Stimulated activated CD8-positive, alpha-beta memory T cell treated with anti-CD3 and anti-CD28 coated beads, Interleukin-15, amount 100 ng/mL, for 1 hour (primary cell): ENCODE measurements at places on chromosomes 7 and 10.

DNA sequence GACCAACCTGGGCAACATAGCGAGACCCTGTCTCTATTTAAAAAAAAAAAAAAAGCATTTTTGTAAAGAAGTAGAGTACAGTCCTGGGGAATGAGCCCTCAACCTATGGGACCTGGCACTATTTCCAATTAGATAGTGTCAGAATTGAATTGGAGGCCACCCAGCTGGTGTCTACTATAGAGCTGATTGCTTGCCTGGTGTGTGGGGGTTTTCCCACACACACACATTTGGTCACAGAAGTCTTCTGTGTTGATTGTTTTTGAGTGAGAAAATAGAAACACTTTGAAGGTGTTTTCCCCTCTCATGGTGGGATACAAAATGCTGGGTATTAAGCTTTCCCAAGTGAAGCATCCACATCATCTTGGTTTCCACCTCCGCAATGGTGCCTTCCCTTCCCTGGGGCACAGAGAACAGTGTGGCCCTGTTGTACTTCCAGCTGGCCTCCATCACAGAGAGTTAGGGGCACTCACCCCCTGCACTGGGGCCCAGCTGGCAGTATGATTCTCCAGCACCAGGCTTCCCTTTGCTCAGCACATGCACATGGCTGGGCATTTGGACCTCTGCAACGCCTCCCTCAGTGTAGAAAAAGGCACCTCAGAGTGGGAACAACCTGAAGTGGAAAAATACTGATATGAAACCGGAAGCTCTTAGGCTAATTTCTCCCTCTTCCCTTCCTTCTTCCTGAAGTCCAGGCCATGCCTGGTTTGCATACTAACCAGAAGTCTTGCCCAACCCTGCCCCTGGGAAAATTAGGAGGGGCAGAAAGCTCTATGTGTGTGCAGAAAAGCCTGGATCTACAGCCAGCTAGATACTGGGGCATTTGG lies 10.7 kb upstream of the NFKB2 start:
- no peak for DNase-seq

GRCh38 chr10:75127471-75127870 lies 16.0 kb downstream of the SAMD8 start:
- no peak for DNase-seq

DNA sequence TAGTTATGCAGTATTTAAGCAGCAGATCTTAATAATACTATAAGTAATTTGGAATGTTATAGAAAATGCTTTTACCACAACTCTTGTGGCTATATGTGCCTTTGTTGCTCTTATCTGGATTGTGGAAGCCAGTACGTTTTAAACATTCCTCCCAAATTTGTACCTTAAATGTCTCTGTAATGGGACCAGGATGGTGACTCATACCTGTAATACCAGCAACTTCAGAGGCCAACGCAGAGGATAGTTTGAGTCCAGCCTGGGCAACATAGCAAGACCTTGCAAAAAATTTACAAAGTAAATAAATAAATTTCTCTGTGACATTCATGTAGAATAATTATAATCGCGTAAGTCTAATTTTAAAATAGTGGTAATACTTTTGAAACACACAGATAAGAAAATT lies 283.1 kb downstream of the POM121L12 start:
- no peak for DNase-seq

GRCh38 chr7:91083855-91084644 lies 180.2 kb upstream of the FZD1 start:
- no peak for DNase-seq

DNA sequence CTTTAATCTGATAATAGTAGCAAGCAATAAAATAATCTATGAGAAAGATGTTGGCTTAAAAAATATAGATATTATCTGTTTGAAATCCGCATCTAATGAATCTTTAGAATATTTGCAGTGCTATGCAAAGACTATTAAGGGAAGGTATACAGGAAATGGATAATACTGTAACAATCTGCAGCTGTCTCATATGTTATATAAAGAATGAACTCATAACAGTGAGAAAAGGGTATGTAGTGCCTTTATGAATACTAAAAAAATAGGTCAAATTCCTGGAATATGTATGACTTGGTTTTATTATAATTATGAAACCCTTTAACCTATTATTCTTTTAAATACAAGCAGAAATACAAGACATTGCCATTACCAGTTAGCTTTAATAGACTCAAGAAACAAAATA lies 105.1 kb upstream of the GPR22 start:
- DNase-seq = no peak

GRCh38 chr7:124813994-124814798 lies 48.6 kb upstream of the GPR37 start:
- no peak for DNase-seq

GRCh38 chr7:40843338-40843985 lies 708.7 kb downstream of the SUGCT start:
- no peak for DNase-seq

- no peak for DNase-seq
Observed at GRCh38 chr10:58180666-58181065, 87.0 kb downstream of the IPMK start.

DNA sequence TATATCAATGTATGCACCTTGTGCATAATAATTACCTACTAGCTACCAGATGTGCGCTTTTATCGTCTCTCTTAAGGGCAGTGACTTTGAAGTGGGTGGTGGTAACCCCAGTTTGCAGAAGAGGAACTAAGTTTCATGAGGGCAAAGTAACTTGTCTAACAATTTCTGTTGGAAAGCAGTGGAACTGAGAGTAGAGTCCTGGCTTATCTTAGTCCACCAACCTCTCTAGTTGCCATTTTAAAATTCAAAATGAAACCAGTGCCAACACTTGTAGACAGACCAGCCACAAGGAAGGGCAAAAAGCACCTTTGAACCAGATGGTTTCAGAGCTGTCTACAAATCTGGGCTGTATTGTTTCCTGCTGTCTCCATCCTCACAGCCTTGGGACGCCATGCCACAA lies 32.0 kb upstream of the RBM20 start:
- DNase-seq = no peak

GRCh38 chr7:26441002-26441521 lies 149.4 kb downstream of the SNX10 start:
- no peak for DNase-seq

GRCh38 chr7:83446102-83446669 lies 202.8 kb downstream of the SEMA3E start:
- no peak for DNase-seq

DNA sequence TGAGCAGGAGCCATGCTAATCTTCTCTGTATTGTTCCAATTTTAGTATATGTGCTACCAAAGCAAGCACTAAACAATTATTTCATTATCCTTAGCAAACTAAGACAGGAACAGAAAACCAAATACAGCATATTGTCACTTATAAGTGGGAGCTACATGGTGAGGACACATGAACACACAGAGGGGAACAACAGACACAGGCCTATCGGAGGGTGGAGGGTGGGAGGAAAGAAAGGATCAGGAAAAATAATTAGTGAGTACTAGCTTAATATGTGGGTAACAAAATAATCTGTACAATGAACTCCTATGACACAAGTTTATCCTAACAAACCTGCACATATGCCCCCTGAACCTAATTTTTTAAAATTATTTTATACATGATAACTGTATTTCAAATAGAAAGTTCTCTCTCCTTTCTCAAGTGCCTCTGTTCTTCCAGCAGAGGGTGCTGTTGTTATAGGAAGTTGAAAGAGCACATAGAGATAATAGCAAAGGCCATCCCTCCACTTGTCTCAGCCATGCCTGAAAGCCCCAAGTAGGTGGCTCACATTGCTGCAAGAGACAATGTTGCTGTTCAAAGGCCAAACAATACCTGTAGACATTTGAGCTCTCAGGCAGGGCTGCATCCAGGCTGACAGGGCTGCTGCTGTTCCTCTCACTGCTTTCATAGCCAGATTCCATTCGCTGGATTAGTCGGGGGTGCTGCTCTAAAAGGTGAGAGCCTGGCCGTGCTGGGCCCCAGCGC lies 33.4 kb upstream of the PPP3CB start:
- peak; percentile 9 for DNase-seq

GRCh38 chr10:44723619-44724325 lies 187.4 kb upstream of the TMEM72 start:
- no peak for DNase-seq

DNA sequence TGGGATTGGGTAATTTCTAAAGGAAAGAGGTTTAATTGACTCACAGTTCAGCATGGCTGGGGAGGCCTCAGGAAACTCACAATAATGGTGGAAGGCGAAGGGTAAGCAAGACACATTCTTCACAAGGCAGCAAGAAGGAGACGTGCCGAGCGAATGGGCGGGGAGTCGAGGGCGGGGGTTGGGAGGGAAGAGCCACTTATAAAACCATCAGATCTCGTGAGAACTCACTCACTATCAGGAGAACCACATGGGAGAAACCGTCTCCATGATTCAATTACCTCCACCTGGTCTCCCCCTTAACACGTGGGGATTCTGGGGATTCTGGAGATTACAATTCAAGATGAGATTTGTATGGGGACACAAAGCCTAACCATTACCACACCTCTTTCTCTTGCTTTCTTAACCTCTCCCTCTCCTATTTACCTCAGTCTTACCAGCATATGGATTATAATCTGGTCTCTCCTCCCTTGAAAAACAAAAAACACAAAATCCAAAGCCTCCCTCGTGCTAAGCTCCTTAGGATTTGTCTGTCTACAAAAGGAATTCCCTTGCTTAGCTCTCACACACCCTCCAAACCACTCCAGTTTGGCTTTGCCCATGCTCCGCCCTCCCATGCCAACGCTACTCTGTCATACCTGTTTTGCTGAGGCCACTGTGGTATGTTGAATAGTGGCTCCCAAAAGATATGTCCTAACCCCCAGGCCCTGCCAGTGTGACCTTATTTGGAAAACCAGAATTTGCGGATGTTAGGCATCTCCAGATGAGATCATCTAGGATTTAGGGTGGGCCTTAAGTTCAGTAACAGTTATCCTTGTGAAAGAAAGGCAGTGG lies 19.6 kb upstream of the EFCAB10 start:
- DNase-seq = no peak

GRCh38 chr7:106560482-106560881 lies 100.5 kb downstream of the CCDC71L start:
- no peak for DNase-seq

GRCh38 chr7:101950450-101951119 lies 133.2 kb downstream of the CUX1 start:
- DNase-seq = no peak

GRCh38 chr7:16619979-16620408 lies 25.6 kb downstream of the ANKMY2 start:
- no peak for DNase-seq

- no peak for DNase-seq
Observed at GRCh38 chr7:135326636-135327280, 93.1 kb downstream of the STRA8 start.

GRCh38 chr10:103241262-103242011 lies 4.2 kb upstream of the RPEL1 start:
- DNase-seq = no peak

- no peak for DNase-seq
Observed at GRCh38 chr10:26311383-26311940, 94.9 kb downstream of the GAD2 start.

DNA sequence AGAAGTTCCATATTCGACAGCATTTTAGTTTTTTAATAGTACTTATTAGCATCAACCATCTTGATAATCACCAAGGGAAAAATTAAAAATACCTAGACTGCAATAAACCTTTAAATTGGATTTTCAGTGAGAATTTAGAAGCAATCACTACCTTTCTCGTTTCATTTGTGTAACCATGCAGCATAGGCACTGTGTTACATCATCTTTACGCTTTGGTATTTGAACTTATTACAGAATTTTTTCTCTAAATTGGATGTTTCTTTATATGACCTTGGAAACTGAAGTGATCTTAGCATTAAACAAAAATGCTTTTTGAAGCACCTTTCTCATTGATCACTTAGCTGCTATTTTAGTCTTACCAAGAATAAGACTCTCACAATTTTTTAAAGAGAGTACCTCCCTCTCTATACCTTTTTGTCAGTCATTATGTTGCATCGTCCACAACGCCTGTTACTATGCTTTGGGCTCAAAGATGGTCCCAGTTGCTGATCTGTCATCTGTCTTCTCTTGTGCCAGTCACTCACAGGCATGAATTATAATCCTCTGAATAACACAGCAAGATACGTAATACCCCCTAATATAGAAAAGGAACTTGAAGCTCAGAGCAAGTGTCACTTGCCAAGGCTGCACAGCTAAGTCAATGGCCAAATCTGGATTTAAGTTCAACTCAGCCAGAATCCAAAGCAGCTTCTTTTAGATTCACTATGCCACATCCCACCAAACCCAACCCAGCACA lies 19.6 kb upstream of the ASCC1 start:
- no peak for DNase-seq

- peak; percentile 34 for DNase-seq
Observed at GRCh38 chr7:5396542-5396941, 27.1 kb downstream of the TNRC18 start.

DNA sequence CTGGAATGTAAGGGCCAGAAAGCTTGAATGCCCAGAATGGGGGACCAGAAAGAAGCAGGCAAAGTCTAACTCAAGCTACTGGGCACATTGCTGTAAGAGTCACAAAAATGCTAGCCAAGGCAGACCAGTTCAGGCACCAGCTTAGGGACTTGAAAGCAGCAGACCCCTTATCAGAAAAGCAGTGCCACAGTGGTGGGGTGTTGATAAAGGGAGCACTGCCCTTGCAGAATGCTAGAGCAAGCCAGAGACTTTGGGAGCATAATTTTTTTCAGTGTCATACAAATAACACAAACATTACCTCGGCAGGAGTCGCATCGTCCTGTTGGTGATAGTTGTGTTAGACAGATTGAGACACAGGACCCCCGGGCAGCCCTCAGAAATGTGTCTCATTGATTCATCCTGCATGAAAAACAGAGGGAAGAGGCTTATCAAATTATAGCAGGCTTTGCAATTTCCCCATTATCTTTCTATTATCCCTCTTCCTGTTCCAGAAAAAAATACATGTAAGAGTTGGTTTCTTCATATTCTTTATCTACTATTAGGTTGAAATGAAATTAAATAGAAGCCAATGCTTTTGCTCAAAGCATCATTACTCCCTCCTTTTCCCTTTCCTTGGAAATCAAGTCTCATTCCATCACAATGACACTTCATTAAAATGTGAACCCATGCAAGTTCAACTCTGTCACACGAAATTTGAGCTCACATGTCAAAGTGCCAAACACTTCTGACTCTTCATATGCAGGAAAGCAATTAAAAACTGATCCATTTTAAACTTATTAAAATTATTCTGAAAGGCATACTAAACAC lies 13.4 kb downstream of the LRRC17 start:
- no peak for DNase-seq

DNA sequence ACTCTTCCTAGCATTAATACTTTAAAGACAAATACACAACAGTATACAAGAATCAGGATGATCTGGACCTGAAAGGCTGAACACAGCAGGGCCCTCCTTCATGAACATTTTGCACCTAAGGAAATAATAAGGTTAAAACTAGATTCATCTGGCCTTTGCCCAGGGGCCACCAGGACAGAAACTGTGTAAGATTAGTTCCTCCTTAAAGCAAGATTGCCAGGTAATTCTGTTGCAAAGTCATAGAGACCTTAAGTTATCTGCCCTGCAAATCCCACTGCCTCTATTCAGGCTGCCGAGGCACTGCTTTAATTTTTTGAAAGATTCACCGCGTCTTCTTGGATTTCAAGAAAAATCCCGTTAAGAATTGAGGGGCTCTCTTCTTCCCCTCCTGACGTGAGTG lies 1.6 kb upstream of the KIAA1217 start:
- DNase-seq = no peak
